ENCODE measurements at places on chromosomes 5 and 9.

DNA sequence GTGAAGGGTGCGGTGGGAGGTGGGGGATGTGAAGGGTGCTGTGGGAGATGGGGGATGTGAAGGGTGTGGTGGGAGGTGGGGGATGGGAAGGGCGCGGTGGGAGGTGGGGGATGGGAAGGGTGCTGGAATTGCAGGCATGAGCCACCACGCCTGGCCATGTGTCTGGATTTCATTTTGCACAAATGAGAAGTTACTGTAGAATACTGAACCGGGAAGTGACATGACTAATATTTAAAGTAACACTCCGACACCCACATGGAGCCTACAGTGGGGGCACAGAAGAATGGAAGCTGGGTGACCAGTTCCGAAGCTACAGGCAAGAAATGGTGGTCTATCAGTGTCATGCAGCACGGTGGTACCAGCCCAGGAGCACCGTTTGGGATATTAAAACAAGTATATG lies 69.9 kb upstream of the SPTLC1 start:
- DNase-seq = no peak

DNA sequence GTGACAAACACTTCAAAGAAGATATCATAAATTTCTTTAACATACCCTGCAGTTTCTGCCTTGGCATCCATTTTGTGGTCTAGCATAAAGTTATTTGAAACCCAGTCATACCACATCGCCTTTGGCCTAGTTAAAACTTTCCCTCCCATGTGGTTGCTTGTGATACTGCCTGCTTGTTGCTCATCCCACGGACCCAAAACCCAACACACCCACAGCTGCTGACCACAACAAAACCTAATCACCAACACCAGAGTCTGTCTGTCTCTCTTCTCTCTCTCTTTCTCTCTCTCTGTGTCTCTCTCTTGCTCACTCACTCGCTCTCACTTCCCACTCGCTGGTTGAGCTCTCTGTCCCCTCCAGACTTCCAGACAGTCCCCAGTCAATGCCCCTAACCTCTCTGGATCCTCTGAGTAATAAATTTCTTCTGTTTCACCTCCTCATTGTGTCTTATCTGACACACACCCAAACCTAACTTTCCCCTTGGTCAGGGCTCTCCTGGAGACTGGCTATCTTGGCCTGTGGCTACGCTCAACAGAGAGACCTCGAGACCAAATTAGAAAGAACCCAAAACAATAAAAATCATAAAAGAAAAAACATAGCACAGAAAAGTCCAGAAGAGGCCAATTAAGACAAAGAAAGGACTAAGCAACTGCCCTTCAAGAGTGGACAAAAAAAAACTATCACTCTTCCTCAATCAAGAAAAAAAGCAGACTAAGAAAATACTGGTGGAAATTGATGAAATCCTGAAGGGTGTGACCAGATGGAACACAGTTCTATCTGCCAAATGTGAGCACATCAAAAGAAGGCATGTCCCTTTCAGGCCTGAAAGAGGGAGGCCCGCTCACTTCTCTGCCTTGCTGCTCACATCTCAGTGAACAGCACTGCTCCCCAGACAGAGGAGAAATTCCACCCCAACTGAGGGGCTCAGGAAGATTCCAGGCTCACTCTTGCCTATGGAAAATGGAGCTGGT lies 41.5 kb downstream of the TTLL11 start:
- DNase-seq = no peak

DNA sequence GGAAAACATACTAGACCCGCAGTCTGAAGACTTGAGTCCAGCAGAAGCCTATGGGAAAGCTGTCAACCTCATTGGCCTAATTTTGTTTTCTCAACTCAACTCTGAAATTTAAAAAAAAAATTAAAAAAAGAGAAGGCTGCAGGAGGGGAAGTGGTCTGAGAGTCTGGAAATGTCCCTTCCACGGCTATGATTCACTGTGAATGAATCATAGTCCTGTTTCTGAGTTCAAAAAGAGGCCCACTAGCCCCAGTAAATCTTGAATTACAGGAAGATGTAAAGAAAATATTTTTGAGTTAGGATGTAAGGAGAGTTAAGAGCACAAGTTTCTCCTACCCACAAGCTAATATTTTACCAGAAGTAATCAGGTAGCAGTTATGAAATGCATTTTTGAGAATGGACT lies 565.5 kb upstream of the DMAC1 start:
- peak; percentile 66 for DNase-seq

- no peak for DNase-seq
Measured at GRCh38 chr9:89946741-89947140, 341.9 kb downstream of the GADD45G start.

DNA sequence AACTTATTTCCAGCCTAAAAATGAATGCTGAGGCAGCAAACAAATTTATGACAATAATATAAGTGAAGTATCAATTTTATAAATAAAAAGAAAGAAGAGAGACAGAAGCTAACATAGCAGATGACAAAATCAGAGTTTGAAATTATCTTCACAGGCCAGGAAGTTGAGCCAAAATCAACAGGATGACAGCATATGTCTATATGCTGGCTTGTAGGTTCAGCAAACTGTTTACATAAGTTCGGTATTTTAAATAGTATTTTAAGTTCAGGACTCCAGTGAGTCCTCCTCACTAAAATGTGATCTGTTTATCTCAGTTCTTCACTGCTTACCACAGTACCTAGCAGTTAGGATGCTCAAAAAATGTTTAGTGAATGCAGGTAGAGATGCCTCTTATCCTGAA lies 359.6 kb upstream of the SMC2 start:
- no peak for DNase-seq

GRCh38 chr9:85216601-85217000 lies 525.2 kb downstream of the AGTPBP1 start:
- DNase-seq = no peak

- DNase-seq = no peak
Measured at GRCh38 chr5:94778732-94779131, 160.3 kb downstream of the SLF1 start.

GRCh38 chr9:4986783-4987182 lies 1.7 kb downstream of the JAK2 start:
- no peak for DNase-seq

DNA sequence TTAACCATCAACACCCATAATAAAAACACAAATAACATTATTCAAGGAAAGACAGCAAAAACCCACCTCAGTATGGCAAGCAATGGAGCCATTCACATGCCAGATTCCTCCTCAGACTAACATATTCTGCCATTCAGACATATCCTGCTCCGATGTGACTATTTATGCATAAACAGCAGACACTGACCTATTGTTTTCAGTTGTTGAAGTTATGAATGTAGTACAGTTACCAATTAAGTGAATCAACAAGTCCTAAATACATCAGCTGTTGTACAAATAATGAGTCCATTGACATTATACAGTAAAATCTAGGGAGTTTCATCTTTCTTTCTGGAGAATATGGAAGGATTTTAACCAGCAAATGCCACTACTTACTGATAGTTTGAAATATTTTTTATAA lies 131.7 kb downstream of the DENND1A start:
- no peak for DNase-seq

DNA sequence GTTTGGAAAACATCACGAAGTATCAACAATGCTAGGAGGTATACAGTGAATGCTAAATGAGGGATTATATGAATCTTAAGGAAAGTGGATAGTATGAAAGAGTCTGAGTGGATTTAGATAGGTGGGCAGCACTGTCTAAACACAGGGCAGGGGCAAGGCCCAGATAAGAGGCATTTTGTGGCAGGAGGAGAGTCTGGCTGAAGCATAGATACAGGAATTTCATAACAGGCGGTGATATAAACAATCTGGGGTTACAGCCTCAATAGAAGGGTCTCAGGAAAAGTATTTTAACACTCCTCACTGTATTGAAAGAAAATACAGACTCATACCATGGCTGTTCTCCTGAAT lies 96.9 kb downstream of the PLPP1 start:
- DNase-seq = no peak

DNA sequence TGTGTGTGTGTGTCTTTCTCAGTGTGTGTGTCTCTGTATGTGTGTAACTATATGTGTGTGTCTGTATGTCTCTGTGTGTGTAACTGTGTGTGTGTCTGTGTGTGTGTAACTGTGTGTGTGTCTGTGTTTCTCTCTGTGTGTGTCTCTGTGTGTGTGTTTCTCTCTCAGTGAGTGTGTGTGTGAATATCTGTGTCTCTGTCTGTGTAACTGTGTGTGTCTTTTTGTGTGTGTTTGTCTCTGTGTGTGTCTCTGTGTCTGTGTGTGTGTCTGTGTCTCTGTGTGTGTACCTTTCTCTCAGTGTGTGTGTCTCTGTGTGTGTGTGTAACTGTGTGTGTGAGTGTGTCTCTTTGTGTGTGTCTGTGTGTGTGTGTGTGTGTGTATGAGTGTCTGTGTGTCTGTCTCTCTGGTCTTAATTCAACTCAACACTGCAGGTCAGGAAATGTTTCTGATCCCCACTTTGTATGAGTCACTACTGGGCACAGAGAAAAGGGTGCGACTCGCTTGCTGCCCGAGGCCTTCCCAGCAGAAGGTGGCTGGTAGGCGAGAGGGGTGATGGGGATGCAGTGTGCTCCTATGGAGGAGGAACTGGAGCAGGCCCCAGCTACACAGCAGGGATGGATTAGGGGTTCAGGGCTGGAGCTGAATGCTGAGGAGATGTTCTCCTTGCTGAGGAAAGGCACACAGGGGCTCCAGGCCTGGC lies 52.1 kb downstream of the NSG2 start:
- no peak for DNase-seq

DNA sequence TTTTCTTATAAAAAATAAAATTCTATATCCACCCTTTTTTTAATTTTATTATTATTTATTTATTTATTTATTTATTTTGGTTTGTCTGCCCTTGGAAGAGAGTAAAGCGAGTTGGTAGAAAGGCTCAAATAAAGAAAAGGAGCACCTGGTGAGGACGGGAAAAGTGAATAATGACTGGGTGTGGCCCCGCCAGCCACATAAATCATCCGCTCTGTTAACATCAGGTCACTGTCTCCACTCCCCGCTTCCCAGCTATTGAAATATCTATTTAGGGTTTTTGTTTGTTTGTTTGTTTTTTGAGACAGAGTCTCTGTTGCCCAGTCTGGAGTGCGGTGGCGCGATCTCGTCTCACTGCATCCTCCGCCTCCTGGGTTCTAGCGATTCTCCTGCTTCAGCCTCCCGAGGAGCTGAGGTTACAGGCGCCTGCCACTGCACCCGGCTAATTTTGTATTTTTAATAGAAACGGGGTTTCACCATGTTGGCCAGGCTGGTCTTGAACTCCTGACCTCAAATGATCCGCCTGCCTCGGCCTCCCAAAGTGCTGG lies 844 bp downstream of the POLR3G start:
- DNase-seq = no peak

GRCh38 chr9:93058355-93059010 lies at the start of gene SUSD3:
SUSD3 (plus strand) TSS chr9:93058701; CDS start chr9:93058743, 42 bp downstream.
- DNase-seq = no peak

DNA sequence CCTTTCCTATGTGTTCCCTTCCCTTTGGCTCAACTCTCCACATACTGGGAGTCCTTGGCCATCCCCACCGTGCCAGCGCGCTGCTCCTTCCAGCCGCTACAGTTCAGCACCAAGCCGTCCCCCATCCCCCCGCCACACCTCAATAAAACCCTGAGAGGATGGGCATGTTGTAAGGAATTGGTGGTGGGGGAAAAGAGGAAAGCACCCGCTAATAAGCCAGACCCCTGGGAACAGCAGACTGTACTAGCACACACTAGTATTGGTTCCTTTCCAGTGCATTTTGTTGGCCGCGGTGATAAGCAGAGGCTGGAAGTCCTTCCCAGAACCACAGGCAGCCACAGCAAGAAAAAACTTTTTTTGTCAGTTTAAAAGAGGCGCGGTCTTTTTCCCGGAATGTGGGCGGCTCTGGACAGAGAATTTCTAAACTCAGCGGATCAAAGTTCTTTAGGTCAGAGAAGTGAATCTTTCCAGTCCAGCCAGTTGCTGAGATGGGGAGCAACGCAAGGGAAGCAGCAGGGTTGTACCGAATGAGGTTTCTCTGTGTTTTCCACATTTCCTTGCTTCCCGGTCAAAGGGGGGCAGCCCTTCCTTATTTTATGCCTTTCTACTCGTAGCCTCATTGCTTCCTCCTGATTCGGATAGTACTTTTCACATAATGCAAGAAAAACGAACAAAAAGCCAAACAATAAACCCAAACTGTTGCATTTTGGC lies 2.1 kb downstream of the CHSY3 start:
- DNase-seq = peak; percentile 7

- peak; percentile 6 for DNase-seq
Measured at GRCh38 chr5:54390015-54390414, 65.5 kb upstream of the HSPB3 start.

GRCh38 chr5:86763929-86764328 lies 146.2 kb downstream of the COX7C start:
- no peak for DNase-seq

- no peak for DNase-seq
Measured at GRCh38 chr9:137194909-137195308, 5.6 kb downstream of the TPRN start.

DNA sequence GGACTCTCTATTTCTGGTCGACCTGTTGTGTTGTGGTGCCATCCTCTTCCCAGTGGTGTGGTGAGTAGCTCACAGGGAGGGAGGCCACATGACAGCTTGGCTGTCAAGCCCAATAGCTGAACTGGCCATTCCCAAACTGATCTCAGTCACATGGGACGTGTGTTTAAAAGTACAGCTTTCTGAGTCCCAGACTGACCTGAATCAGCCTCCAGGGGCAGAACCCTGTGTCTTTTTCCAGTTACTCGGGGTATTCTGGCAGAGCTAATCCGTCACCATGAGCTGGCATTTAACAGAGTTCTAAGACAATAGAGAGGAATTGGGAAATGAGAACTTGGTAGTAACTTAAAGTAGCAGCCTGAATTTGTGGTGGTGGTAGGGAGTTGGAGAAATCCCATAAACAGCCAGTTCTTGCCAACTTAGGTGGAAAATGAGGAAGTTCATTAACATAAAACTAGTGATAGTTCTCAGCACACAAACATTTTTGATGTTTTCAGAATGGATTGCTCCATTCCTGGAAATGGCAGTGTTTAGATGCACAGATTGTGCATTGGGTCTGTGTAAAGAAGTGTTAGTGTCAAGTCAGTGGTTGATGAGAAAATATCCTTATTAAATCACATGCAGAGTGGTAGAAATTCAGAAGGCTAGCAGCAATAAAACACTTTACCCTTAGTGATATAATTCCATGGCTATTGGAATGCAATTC lies 50.9 kb downstream of the GPR107 start:
- DNase-seq = no peak

DNA sequence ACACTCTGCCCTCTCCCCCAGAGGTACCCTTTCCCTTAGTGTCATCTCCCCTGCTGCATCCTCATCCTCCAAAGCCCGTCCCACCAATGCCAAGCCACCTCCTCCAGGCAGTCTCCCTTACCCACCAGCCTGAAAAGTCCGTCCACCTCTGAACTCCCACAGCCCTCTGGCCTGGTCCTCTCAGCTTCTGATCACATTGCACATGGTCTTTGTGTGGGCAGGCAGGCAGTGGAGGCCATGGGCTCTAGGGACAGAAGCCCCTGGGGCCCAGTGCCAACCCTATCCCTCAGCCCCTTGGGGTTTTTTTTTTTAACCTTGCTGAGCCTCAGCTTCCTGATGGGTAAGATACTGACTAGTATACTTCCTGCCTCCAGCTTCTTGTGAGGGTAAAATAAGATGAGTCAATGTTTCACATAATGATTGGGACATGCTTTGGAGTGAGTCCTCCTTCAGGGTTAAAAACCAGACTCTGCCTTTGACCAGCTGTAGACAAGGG lies 19.4 kb downstream of the CSF1R start:
- DNase-seq = peak; percentile 79

GRCh38 chr5:16656561-16657191 lies 39.9 kb upstream of the RETREG1 start:
- no peak for DNase-seq

GRCh38 chr5:54832858-54833257 lies 152.5 kb downstream of the ESM1 start:
- DNase-seq = no peak
